ENCODE measurements at places on chromosomes 16 and 17.

- no peak for DNase-seq
These were observed 242.6 kb upstream of the CIBAR2 start for GRCh38 chr16:85354686-85355514.

- no peak for DNase-seq
These were observed 596.6 kb upstream of the CDH5 start for GRCh38 chr16:65769776-65770438.

DNA sequence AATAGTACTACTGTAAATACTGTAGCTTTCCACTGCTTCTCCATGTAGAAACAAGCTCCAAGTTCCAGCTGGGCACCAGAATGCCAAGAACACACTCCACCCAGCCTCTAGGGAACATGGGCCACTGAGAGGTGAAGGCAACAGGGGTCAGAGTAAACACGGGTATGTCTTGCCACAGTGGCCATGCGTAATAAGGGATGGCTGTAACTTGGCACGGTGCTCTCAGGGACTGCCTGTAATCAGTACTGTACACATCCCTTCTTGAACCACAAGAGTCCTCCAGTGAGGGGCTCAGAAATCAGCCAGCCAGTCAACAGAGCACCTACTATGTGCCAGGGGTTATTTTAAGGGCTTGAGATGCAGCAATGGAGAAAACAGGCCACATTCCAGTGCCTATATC lies 10.8 kb downstream of the LRRC59 start:
- no peak for DNase-seq

GRCh38 chr16:88713568-88714419 lies 7.5 kb downstream of the CTU2 start:
- DNase-seq: no peak

GRCh38 chr16:1543085-1543896 lies 9.8 kb downstream of the TMEM204 start:
- DNase-seq: no peak

DNA sequence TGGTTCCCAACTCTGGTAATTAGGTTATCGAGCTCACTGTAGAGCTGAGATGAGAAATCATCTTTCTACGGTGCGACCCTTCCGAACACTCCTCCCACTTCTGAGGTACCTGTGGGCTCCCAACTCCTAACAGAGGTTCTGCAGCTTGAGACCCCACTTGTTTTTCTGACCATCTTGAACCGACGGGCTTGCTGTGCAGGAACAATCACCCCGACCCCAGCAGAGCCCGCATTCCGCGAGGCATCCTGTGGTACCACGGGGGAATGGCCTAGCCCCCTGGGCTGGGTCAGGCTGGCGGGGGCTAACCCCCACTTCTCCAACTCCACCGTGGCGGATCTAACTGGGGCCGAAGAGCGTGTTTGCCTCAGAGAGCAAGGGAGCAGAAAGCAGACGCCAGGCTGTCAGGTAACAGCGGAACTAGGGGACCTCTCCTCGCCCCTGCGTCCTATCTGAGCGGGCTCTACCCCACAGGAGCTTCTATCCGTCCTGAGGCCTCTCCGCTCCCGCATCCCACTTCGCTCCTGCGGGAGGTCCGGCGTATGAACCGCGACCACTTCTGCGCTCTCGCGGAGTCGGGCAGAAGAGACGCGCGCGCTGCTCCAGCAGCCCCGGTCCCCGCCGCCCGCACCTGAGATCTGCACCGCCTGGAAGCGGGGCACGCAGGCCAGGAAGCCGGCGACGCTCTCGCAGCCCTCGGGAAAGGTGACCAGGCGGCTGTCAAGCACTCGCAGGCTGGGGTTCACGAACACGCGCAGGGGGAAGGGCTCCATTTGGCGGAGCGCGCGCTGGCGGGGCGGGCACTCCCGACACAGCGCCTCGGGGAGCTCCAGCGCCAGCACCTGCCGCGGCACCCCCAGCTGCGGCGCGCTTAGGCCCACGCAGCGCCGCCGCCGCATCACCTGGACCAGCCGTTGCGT lies 761 bp downstream of the PDF start:
- peak; percentile 15 for DNase-seq

Measured in activated T-helper 1 cell treated with anti-CD3 and anti-CD28 coated beads, Interleukin-2, amount 50 U/mL, for 16 hours (primary cell).